ENCODE measurements at places on chromosomes 1 and 21.

- no peak for DNase-seq
These were observed 10.9 kb upstream of the CNN3 start for GRCh38 chr1:94937820-94938219.

DNA sequence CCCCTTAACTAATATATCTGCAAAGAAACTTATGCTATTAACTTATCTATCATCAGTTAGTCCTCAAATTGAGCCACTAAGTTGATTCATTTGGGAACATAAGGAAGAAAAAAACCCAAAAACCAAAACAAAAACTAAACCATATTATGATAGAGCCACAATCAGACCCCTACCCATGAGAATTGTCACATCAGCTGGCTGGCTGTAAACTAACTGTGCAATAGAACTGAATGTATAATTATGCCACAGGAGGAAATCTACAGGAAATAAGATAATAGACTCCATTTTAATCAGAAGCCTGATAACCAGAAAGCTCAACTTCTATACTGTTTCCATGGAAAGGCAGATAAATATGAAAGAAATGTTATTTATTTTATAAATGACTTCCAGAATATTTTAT, 110.0 kb downstream of the RGL1 start:
- DNase-seq, result no peak

GRCh38 chr1:158098256-158098655, 82.4 kb upstream of the CD1D start:
- no peak for DNase-seq

GRCh38 chr1:156625436-156626078, 6.3 kb downstream of the HAPLN2 start:
- DNase-seq, result peak; percentile 69

DNA sequence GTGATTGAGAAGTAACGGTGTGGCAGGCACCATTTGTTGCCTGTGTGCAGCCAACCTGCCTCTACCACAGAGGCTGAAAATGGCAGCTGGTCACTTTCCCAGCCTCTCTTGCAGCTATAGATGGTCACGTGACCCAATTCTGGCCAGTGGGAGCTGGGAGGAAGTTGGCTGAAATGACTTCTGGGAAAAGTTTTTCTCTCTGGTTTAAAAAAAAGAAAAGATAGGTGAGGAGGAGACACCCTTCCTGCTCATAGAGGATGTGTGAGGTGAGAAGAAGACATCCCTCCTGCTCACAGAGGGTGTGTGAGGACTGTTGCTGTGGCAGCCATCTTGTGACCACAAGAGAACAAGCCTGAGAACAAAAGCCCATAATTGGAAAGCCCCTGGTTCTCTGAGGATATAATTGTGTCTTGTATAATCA, 122.8 kb downstream of the SYF2 start:
- DNase-seq, result no peak

GRCh38 chr1:21652101-21652936, 16.8 kb downstream of the RAP1GAP start:
- no peak for DNase-seq

DNA sequence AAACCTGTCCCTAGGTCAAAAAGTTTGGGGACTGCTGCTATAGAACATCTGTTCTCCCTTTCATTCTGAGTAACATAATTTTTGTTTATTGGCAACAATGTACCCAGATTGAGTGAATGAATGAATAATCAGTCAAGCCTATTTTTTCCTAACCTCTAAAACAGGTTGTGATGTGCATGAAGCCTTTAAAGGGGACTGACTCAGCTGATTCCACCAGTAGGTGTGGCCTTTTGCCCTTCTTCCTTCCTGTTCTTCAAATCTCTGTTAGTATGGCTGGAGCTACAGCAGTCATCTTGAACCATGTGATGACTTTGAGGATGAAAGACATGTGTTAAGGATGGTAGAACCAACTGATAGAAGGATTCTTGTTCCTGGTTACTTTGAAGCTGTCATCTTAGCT, 476.1 kb downstream of the NUF2 start:
- DNase-seq, result no peak

- no peak for DNase-seq
These were observed 460.0 kb upstream of the RGS18 start for GRCh38 chr1:191698246-191698645.

DNA sequence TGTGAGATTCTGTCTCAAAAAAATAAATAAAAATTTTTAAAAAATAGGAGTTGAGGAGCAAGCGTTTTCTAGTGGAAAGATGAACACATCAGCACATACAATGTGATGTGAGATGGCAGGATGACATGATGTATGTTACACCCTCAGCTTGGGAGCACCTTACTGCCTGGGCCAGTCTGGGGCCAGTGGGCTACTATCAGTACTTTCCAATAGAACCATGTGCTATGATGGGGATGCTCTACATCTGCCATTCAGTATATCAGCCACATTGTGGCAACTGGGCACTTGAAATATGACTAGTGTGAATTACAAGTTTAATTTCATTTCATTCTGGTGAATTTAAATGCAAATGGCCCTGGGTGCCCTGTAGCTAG, 156.0 kb downstream of the PGBD5 start:
- DNase-seq, result no peak

DNA sequence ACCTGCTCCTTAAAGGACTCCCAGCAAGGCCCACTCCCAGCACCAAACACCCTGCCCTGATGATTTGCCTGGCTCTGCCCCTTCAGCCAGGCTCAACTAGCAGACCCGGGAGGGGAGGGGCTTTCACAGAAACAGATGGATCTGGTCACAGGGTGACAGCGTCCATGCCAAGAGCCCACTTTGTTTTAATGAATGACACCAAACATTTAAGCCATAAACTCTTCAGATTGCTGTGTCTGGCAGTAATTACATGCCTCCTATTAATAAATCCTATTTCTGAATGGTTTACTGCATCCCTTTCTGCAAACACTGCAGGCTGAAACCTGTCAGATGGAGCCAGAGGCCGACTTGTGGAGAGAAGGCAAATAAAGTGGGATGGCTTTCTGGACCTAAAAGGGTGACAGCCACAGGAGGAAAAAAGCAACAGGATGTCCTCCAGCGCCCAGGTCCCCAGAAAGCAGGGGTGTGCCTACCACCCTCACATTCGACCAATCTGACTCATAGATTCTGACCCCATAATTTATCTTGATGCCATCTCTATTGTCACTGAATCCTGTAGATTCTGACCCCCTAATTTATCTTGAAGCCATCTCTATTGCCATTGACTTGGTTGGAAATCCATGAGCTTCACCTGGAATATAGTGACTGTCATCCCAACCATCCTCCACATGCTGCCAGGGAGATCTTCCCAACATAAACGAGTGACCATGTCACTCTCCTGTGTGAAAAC, 200.9 kb downstream of the PLPP3 start:
- no peak for DNase-seq

- DNase-seq, result no peak
These were observed 9.8 kb upstream of the DMBX1 start for GRCh38 chr1:46479744-46480350.

GRCh38 chr1:63563745-63564144, 29.5 kb upstream of the PGM1 start:
- DNase-seq, result no peak

- no peak for DNase-seq
These were observed 3.8 kb downstream of the NT5C1A start for GRCh38 chr1:39668111-39668510.

DNA sequence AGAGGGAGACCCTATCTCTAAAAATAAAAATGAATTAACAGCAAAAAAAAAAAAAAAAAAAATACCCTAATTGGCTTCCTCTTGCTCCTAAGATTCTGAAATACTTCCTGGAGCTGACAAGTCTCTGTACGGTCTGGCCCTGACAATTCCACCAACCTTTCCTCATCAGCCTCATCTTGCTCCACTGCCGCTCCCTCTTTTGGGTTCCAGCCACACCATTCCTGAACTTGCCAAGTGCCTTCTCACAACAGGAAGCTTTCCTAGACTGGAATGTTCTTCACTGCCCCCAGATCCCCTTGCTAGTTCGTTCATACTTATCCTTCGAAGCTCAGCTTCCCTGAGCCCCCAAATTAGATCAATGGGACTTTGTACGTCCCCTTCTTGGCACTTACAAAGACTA, 37.0 kb downstream of the AKNAD1 start:
- DNase-seq, result no peak

DNA sequence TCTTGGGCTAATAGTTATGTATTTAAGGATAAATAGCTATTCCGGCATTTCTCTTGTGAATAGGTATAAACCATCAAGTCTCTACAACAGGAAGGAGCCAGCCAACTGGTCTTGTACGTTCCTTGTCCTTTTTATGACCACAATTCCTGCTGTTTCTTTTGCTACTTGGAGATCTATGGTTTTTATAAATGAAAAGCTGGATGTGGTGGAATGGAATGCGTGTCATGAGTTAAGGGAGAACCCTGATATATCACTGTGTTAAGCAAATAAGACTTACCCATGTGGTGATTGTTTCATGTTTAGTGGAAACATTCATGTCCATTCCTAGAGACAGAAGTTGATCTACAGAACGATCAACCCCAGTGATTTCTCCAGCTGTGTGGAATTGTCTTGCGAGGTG, 282.1 kb downstream of the RPS6KC1 start:
- no peak for DNase-seq

- DNase-seq, result no peak
These were observed 1341.7 kb downstream of the PLA2G4A start for GRCh38 chr1:188170411-188170810.

DNA sequence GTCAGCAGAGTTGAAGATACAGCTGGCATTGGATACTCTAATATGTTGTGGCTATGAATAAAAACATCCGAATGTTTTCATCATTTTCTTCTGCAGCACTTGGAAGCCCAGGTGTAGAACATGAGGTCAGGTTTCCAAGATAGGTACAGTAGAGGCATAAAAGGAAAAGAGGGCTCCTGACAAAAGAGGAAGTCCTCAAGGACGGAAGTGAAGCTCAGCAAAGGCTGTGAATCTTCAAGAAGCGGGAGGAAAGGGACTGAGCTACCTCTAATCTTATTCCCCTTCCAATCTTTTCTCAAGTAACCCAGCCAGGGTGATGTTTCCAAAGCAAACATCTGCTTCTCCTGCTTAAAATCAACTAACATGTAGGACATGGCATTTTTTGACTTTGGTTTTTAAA, 4.4 kb upstream of the PIK3C2B start:
- no peak for DNase-seq
